HFFc6 (cell line): ENCODE measurements at places on chromosomes 2 and 18. TPM values are rescaled to one million over a fixed set of nuclear protein-coding genes. Genes with fewer than 3 reads are reported as not detected.

The C2orf42 gene
- 15.4 to 17.8 TPM (median 17.4 TPM) in 3 replicates for total RNA-seq

The PFN4 gene
- total RNA-seq = 0.50 to 0.98 TPM (median 0.67 TPM) in 3 replicates

The FBXO36 gene
- total RNA-seq = 1.3 to 2.2 TPM (median 2.2 TPM) in 3 replicates

The LRRC30 gene
- not detected in 3 replicates for total RNA-seq

The TMEM169 gene
- total RNA-seq = 0.13 TPM in 1 of 3 replicates, not detected in the others

The ANKRD30B gene
- 0.13 TPM in 1 of 2 replicates, not detected in the other for total RNA-seq

The LYPD6B gene
- 23.6 to 87.8 TPM (median 65.5 TPM) in 3 replicates for total RNA-seq

DNA sequence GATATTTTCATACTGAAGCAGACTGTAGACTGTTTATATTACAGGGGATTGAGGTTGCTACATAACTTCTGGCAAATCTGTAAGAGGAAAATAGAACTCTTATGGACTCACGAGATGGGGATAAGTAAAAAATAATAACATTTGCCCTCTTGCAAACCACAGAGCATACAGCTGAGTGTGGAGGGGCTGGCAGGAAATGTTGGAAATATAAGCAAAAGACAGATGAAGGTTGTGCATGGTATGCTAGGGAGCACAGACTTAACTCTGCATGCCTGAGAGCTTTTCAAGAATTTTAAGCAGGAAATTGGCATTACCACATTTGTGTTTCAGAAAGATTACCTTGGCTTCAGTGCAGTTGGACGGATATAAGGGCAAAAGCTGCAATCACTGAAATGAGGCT is 411.1 kb downstream of the RAD51AP2 start:
- no peak for DNase-seq

DNA sequence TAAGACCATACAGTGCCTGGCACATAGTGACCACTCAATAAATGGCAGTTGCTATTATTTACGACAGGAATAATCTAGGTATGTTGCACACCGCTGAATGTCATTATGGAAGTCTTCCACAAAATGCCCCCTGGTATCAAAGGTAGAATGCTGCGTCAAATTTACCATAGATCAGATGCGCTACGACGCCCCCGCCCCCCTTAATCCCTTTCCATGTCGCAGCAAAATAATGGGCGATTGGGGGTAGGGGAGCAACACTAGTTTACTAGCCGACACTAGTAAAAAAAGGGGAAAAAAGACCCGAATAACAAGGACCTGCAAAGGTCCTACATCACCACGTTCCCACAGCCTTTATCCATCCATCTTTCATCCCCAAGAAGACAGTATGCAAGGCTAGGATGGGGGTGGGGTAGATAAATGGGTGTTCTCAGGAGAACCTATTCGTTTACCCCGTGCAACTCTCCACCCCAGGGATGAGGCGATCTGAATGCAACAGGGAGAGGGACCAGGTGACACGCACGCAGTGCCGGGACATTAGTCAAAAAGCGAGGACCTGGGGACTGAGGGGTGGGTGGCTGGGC is 455 bp downstream of the PREPL start:
- DNase-seq = no peak

DNA sequence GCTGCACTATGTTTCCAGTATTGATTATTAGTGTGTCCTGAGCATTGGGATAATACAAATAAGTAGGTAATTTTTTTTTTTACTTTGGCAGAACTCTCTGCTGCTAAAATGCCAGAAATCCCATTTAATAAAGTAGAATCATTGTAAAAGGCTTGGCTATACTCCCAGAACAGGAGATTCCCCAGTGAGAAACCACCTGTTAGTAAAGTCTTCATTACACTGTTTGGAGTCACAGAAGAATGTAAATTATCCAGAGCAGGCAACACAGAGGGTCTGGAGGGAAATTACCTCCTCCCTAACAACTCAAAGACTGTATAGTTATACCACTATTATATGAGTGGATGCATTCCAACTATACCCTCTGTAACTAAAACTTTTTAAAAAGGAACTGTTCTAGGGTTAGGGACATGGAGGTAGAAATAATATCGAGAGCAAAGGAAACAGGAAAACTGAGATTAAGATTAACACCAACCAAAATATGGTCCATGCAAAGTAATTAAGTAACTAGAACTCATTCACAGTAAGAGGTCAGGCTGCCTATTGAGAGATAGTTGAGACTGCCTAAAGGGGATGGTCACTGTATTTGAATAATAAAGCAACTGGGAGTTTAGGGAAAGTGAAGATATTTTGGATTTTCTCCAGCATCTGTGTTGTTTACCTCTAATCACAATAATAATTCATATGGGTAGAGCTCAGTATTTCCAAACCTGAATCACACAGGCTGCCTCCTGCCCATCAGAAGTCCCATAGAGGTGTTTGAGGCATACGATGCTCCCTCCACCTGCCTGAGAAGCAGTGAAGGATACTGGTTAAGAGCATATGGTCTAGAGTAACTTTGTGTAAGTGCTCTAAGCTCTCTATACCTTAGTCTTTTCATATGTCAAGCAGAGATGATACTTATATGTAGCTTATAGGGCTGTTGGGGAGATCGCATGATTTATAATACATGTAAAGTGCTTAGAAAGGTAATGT is 34.4 kb downstream of the MAP2 start:
- DNase-seq = no peak

- DNase-seq = no peak
These were observed 15.0 kb upstream of the PGAP1 start for GRCh38 chr2:196941398-196942078.

- peak; percentile 55 for DNase-seq
These were observed 37.4 kb downstream of the TMEM87B start for GRCh38 chr2:112092286-112093041.

DNA sequence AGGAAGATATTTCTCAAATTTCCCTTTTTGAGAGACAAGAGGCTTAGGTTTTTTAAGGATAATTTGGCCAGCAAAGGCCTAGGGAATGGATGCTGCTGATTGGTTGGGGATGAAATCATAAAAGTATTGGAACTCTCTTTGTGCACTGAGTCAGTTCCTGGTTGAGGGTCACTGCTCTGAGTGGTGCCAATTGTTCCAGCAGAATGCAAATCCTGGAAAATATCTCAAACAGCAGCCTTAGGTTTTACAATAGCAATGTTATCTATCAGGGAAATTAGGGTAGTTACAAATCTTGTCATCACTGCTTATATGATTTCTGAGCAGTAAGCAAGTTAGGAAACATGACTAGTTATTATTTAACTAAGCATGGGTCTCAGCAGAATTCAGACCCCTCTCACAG is 96.2 kb downstream of the RAD51AP2 start:
- DNase-seq = no peak

DNA sequence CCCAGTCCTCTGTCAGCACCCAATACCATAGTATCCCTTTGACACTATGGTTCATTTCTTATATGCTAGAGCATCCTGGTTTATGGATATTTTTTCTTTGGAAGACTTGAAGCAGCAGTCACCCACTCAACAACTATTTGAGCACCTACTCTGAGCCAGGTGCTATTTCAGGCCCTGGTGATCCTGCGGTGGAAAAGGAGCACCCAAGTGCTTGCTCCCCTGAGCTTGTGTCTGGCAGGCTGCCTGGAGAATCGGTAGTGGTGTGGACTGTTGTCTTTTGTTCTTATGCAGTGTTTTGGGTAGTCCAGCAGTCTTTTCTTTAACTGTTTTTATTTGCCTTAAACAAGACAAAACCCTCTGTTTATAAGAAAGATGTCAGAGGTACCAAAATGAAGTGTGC is 28.9 kb downstream of the NCK2 start:
- DNase-seq = no peak
